ENCODE measurements at places on chromosomes 1 and 21.

DNA sequence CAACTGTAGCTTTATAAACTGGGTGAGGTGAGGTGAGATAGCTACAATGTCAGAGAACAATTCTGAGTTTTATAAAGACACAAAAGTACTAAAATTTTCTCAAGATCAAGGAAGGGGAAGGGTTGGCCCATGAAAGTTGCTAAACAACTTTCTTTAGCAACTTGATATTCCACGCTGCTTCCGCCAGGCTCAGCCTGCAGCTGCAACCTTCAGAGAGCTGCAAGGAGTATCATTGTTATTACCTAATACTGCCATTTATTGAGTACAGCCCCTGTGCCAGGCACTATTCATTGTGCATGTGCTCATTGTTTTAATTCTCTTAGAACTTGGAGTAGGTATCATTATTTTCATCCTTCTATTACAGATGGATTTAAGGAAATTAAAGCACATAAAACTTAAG lies 34.1 kb upstream of the SUCO start:
- DNase-seq, result no peak

- DNase-seq, result no peak
Measured at GRCh38 chr1:181128592-181129497, 40.3 kb downstream of the IER5 start.

GRCh38 chr1:214259353-214259977 lies 21.5 kb upstream of the SMYD2 start:
- no peak for DNase-seq

DNA sequence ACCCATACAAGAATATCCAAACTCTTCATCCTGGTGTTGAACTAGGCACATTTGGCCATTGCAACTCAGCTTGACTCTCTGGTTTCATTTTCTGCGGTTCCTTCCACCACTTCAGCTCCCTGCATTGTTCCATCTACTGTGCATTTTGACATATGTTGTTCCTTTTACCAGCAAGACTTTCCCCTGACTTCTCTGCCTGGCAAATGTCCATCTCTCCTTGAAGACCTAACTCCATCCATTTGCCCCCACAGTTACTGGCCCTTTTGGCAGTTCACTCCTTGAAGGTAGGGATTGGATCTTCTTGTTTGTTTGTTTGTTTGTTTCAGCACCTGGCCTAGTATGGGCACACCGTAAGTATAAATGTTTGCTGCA lies 8.7 kb downstream of the PADI2 start:
- no peak for DNase-seq

- no peak for DNase-seq
Measured at GRCh38 chr1:94056171-94056570, 64.8 kb downstream of the ABCA4 start.

GRCh38 chr1:67264899-67265298 lies 42.8 kb upstream of the IL12RB2 start:
- DNase-seq, result no peak

GRCh38 chr1:67792741-67793458 lies 40.4 kb downstream of the GNG12 start:
- no peak for DNase-seq

DNA sequence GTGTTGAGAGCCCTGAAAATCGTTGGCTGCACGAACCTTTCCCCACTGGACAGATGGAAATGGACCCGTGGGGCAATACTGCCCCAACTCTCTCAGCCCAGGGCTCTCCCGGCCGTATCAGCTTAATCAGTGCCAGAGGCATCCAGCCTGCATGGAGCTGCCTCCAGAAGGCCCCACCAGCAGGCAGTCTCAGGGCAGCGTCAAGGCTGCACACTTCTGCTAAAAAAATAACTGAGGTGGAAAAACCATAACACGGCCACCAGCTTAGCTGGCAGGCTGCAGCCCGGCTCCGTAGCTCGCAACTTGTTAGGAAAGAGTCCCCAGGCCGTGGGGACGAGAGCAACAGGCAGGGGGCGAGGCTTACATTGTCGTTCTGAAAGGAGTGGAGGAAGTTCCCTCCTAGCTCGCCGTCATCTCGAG lies 27.9 kb downstream of the MRPL37 start:
- DNase-seq, result no peak

GRCh38 chr1:225838793-225839192 lies 28.9 kb downstream of the EPHX1 start:
- DNase-seq, result no peak

- no peak for DNase-seq
Measured at GRCh38 chr1:89954401-89954800, 40.5 kb upstream of the ZNF326 start.

DNA sequence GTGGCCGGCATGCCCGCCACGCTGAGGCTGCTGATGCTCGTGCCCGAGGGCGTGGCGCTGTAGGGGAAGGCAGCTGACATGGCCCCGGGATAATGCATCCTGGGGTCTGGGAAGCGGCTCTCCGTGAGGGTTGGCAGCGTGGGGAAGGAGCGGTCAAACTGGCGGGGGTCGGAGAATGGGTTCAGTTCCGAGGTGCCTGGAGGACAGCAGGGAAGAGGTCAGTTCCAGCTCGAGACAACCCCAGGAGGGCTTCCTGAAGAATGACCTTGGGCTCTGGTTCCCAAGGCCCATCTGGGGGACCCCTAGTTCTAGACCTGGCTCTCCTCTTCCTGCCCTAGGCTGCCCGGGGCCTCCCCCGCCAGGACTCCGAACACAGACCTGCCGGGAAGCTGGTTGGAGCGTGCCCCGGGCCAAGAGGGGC lies 27.6 kb downstream of the RUNX3 start:
- no peak for DNase-seq

GRCh38 chr1:3380469-3380868 lies 74.0 kb upstream of the ARHGEF16 start:
- no peak for DNase-seq

GRCh38 chr1:167330601-167331293 lies 110.1 kb downstream of the POU2F1 start:
- DNase-seq, result no peak

GRCh38 chr1:185337246-185337645 lies 20.2 kb upstream of the IVNS1ABP start:
- peak; percentile 47 for DNase-seq

GRCh38 chr1:4939266-4939665 lies 284.9 kb downstream of the AJAP1 start:
- no peak for DNase-seq

DNA sequence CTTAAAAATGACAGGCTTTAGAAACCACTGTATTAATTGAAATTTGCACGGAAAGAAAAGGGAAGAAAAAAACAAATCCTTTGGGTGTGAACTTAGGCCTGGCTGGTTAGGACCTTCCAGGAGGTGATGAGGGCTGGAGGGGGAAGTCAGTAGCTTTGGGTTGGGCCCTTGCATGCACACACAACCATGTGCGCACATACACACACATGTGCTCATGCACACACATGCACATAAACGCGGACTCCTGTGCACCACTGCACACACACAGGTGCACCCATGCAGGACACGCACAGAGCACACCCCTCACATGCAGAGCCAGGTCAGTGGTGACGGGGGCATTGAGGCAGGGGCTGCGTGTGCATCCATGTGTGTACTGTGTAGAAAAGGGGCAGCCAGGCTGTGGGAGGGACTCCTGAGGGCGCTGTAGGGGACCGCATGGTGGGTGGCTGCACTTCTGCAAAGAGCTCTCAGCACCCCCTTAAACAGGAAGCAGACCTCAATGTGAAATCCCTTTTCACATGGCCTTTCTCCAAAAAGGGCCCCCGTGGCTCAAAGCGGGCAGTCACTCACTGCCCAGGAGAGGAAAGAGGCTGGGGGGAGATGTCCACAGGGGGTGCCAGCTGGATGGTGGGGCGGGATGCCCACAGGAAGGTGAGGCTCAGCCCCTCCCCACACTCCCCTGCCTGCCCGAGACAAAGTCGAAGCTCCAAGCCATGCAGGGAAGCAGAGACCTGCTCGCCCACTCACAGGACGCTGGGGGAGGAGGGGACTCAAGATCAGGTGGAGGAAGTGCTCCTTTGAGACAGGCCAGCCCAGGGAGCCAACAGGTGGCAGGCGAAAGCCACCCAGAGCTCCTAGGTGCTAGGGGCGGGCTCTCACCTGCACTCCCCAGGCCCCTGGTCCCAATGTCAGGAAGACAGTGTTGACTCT lies 95.2 kb downstream of the ITPKB start:
- no peak for DNase-seq

- no peak for DNase-seq
Measured at GRCh38 chr1:62906428-62906886, 122.5 kb downstream of the ATG4C start.

DNA sequence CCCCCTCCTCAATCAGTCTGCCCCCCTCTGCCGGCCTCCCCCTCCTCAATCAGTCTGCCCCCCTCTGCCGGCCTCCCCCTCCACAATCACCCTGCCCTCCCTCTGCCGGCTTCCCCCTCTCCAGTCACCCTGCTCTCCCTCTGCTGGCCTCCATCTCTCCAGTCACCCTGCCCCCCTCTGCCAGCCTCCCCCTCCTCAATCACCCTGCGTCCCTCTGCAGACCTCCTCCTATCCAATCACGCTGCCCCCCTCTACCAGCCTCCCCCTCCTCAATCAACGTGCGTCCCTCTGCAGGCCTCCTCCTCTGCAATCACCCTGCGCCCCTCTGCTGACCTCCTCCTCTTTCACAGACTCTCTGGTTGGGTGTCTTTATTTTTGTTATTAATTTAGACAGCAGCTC lies 11.5 kb upstream of the C1orf198 start:
- DNase-seq, result no peak

- no peak for DNase-seq
Measured at GRCh38 chr1:112141923-112142322, 152.5 kb upstream of the KCND3 start.

- no peak for DNase-seq
Measured at GRCh38 chr1:24713176-24713575, 32.1 kb upstream of the CLIC4 start.

GRCh38 chr1:90768826-90769225 lies 51.7 kb upstream of the BARHL2 start:
- no peak for DNase-seq

DNA sequence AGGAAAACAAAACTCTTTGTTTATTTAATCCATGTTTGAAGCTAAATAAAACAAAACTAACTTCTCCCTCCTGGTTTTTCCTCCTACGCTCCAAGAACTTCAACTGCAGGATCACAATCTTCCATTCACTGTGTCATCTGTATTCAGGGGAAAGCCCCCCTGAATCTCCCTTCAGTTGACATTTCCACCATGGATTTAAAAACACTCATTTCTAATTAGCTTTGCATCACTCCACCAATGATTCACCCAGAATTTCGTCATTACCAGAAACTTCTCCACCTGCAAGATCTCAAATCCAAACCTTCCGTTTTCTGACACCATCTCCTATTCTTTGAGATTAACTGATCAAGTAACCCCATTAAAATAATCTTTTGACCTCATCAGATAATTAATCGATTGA lies 10.9 kb upstream of the RGS5 start:
- DNase-seq, result no peak

DNA sequence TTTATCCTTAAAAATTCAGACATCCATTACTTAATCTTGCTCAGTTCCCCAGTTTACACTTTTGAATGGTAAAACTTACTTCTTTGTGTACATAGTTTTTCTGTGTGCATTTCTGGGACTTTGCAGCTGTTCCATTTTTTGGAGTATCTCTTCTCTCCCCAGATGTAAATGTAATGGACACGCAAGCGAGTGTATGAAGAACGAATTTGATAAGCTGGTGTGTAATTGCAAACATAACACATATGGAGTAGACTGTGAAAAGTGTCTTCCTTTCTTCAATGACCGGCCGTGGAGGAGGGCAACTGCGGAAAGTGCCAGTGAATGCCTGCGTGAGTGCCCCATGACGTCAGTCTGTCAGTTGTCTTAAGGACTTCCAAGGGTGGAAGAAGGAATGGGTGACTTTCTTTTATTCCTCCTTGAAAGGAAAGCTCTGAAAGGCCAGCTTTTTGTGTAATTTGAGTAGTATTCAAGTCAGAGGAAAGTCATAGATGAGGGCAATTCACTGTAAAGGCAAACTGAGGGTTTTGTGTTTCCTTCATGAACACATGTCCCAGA lies 75.7 kb upstream of the LAMC2 start:
- no peak for DNase-seq

DNA sequence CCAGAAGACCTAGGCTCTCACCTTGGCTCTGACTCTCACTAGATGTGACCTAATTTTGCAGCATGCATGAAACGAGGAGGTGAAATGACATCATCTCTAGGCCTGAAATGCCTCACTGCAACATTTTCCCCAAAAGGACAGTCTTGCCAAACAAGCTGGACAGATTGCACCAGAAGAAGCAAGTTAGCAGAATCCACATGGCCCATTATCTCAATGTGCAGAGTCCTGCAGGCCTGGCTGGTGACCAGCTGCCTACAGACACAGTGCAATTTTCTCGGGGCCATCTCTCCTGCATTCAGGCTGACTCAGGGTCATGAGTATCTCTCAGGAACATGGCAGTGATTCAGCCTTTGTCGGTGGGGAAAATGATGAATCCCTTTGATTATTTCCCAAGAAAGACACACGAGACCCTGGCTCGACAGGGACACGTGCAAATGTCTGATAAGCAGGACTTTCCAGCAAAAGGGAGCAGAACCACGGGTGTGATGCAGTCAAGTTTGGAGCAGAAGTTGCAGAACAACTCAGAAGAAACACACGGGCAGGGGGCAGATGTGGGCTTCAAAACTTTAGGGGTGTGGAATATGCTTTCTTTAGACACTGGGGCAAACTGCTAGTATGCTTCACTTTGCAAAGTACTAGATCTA lies 38.7 kb downstream of the TRIM67 start:
- DNase-seq, result no peak

DNA sequence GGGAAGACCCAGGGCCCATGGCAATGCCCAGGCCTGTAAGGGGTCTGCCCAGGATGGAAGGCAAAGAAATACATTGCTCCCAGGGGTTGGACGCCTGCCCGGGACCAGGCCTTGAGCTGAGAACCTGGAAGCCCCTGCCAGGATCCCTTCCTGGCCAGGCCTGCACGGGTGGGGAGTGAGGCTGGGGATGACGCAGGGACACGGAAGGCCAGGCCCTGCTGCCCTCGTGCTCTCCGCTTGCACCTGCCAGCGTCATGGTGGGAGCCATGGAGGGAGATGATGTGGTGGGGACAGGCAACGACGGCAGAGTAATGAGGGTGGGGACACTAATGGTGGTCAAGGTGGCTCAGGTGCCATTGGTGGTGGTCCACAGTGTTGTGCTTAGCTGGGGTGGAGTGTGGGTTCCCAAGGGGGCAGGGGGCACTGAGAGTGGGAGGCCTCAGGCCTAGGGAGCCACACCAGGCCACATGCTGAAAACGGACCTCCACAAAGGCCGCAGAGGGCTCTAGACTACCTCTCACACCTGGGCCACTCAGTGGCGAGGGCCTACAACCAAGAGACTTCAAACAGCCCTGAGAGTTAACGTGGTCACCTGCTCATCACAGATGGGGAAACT lies 4.3 kb downstream of the HES3 start:
- no peak for DNase-seq

- DNase-seq, result no peak
Measured at GRCh38 chr1:7781923-7782495, 2.1 kb upstream of the PER3 start.

- no peak for DNase-seq
Measured at GRCh38 chr1:67190942-67191341, 24.7 kb downstream of the IL23R start.

DNA sequence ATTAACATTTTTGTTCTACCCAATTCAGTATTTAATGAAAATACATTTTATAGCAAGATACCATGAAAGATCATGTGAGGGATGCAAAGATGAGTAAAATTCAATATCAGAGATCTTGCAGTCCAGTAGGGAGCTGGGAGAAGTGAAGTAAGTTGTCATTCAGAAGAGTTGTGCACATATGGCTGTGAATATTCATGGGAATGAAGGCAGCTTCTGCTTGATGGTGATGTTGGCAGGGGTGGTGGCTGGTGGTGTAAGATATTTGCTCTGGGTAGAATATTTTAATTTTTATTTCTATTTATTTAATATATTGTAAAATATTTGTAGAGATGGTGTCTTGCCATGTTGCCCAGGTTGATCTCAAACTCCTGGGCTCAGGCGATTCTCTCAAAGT lies 72.0 kb upstream of the GCLM start:
- no peak for DNase-seq

- DNase-seq, result no peak
Measured at GRCh38 chr1:1781526-1781903, 3.2 kb upstream of the NADK start.

Data from GM04504 (cell line).